T-helper 17 cell (primary cell): ENCODE measurements at places on chromosomes 6 and 20.

DNA sequence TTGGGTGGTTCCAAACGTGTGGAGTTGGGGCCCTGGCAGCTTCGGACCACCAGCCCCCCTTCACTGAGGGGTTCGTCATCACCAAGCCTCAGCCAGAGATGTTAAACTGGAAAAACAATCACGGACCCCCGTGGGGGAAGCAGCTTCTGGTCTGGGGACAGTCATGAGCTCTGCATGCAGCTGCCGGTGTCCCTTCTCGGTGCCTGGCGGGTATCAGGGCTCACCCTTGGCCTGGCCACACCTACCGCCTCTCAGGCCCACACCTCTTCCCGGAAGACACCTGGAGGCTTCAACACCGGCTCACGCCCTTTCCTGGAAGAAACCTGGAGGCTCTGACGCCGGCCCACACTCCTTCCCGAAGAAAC is 77.8 kb upstream of the BHLHE23 start:
- no peak for DNase-seq

- no peak for DNase-seq
These were observed 1.8 kb downstream of the WRNIP1 start for GRCh38 chr6:2766767-2767656.

DNA sequence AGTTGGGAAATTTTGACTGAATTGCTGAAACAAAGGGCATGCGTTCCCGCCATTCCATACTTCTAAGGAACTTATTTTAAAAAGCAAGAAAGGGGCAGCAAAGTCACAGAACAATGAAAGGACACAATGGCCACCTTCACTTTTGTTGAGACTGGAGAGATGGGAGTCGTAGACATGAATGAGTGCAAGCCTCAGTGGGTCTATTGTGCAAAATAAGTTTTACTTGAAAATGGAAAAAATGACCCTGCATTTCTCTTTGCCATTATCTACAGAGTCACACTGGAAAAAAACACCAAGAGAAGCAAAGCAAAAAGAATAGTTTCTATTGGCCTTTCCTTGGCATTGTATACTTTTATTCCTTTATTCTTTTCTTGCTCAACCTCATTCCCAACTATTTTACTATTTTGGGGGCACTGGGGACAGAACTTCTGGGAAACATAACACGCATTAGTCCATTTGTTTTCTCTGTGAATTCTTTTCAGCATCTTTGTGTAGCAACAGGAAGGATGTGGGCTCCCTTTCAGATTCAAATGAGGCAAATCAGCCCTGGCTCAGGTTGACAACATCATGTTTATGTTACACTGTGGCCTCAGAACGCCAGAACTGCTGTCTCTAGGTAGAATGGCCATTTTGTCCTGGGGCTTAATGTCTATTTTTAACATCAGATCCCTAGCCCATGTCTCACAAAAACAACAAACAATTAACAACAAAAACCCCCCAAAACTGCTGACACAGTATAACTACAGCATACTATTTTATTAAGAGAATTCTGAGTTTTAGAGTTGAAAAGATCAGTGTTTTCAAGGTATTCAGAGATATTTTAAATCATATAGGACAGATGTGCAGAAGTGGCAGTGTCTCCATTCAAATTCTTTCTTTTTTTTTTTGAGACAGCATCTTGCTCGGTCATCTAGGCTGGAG is 122.2 kb downstream of the FYN start:
- no peak for DNase-seq

- no peak for DNase-seq
These were observed 48.3 kb upstream of the MRAP2 start for GRCh38 chr6:83985308-83985713.

DNA sequence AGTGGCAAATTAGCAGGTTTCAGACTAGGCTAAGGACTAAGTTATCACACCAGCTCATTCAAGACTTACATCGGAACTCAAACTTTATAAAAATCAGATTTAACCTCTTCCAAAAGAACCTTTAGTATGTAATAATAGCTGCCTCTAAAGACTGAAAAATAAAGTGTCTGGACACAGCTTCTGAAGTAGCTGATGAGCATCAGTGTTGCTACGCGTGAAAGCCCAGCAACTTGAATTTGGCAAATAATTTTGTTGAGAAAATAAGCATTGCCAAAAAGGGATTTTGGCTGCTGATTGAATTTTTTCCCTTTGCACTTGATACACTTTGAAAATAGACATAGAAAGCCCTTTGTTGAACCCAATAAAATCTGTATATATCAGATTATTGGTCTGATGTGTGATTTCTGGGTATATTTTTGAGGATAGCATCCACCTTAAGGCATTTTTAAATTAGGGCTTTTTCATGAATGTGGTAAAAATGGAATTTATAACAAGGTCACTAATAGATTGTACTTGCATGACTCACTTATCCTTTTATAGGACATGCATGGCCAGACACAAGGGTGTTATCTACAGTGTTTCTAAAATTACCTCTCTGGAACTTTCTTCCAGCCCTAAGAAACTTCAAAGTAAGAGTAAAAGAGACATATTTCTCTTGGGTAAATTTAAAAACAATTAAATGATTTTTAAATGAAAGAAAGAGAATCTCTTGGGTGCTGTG is 350.4 kb downstream of the TENT5A start:
- DNase-seq = no peak

DNA sequence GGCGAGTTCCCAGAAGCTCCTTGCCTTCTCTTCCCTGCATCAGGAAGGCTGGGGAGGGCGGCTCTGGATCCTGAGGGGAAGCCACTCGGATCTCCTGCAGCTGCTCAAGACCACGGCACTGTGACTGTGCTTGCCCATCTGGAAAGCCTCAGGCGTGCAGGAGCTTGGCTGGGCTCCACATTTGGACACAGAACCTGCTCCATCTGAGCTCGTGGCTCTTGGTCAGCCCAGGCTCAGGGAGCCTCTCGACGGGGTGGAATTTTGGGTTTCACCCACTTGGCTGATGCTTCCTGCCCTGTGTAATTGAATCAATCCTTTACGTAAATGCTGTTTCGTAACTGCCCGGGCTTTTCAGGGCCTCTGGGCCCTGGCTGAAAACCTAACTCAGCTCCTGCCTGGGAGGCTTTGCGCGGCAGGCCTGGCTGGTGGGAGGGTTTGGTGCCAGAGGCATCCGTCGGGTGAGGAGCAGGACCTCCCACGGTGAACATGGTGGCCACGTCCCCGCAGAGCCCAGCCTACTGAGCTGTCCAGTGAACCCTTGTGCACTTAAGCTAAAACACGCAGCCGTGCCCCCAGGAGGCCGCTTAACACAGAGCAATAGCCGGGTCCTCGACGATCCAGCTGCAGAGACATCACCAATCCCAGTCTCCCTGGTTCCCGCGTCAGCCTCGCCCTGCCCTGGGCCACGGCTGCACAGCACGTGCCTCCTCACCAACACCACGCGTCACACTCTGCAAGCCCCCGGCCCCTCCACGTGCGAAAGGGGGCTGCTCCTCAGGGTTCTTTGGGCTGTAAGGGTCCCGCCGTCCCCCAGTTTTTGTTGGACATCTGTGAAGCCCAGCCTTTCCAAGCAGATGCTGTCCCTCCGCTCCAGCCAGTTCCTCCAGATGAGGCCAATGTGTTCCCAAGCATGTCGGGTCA is 241.0 kb downstream of the DLL1 start:
- DNase-seq = no peak

- no peak for DNase-seq
These were observed 283.0 kb downstream of the TSHZ2 start for GRCh38 chr20:53255102-53255710.

DNA sequence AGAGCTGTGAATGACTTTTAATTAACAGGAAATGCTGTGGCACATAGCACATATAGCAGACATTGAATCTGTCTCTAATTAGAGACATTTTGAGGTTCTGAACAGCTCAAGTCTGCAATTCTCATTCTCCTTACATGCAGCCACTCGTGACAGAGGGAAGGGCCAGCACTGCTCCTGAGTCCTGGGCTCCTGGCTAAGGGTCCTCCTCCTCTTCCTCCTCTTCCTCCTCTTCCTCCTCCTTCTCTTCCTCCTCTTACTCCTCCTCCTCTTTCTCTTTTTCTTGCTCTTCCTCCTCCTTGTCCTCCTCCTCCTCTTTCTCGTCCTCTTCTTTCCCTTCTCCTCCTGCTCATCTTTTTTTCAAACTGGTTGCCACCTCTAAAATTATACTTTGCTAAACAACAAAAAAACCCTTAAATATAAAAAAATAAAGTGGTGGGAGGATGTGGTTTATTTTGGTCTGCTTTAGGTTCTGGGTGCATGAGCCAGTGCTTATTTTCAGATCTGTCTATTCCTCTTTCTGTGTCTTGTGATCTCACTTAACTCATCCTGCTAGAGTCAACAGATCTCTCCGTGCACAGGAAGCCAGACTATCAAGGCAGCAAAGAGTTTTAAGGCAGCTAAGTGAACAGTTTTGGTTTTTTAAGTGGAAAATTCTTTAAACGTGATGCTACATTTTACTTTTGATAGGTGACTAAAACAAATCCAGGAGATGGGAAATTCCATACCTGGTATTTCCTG is 159.3 kb downstream of the CD83 start:
- no peak for DNase-seq

- DNase-seq = no peak
These were observed 201.1 kb downstream of the OGFRL1 start for GRCh38 chr6:71489736-71490135.

DNA sequence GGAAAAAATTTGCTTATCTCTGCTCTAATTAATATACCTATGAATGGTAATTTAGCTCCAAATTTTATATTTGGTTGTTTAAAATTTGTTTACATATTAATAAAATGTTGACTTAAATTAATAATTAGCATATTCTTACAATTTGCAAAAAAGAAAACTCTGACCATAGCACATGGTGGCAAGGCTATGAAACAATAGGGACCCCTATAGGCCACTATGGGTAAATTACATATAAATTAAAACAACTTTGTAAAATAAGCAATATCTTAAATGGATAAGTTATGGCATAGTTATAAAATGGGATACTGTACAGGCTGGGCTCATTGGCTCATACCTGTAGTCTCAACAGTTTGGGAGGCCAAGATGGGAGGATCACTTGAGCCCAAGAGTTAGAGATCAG is 76.0 kb downstream of the MKKS start:
- no peak for DNase-seq
